Stimulated activated CD4-positive, alpha-beta T cell treated with anti-CD3 and anti-CD28 coated beads, Interleukin-4, amount 100 ng/mL, for 4 hours (primary cell): ENCODE measurements at places on chromosomes 2 and 18.

- no peak for DNase-seq
These were observed 8.5 kb upstream of the LYPD1 start for GRCh38 chr2:132678483-132678882.

DNA sequence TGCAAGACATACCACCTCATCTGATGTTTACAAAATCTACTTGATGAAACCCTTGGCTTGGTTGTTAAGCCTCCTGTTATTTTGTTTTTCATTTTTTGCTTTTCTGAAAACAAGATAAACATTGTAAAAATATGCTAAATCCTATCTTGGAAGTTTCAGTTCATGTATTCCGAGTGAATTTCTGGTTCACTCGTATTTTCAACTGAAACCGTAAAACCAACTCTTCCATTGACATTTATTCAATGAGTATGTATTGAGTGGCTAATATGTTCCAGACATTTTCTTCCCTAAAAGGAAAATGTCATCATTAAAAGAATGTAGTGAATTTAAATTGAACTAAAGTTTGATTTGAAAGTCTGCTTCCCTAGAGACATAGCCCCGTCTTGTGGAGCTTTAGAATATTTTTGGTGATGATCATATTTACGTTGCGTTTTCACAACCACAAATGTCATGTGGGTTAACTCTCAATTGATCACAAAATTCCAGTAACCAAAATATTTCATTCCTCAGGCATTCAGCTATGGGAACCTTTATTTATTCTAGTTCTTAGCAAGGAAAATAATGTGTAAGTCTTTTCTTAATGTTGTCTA, 204.2 kb downstream of the MBD2 start:
- no peak for DNase-seq

- DNase-seq, result no peak
These were observed 764.6 kb upstream of the PKDCC start for GRCh38 chr2:41283079-41283775.

GRCh38 chr2:127085317-127085681, 21.7 kb downstream of the BIN1 start:
- peak; percentile 49 for DNase-seq

DNA sequence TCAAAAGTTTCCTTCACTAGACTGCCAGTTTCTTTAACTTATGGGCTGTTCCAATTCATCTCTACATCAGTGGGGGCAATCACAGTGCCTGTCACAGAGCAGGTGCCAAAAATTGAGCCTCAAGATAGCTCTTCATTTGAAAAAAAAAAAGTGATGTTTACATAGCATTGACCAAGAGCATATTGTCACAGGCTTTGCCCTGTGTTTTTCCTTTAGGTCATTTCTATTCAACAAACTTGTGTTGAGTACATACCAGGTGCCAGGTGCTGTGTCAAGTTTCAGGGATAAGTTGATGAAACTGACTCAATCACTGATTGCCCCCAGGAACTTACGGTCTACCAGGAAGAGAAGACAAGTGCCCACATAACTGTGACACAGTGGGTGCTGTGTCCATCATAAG, 22.2 kb upstream of the NT5C1B start:
- no peak for DNase-seq

DNA sequence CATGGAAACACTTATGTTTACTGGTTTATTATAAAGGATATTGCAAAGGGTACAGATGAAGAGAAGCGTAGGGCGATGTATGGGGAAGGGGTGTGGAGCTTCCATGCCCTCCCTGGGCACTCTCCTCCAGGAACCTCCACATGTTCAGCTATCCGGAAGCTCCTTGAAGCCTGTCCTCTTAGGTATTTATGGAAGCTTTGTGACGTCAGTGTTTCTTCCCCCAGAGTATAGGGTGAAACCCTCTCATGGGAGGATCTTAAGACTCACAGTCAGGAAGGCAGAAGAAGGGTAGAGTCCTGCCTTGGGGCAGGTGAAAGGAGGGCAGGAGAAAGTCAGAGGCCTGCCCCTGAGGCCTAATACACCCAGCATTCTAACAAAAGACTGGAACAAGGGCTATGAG, 61.3 kb upstream of the CREB1 start:
- DNase-seq, result no peak

GRCh38 chr2:63488118-63488713, 100.1 kb downstream of the WDPCP start:
- no peak for DNase-seq

- DNase-seq, result no peak
These were observed 2.0 kb upstream of the GAL3ST2 start for GRCh38 chr2:241774419-241775222.

- no peak for DNase-seq
These were observed 28.8 kb upstream of the ODC1 start for GRCh38 chr2:10476723-10477442.

GRCh38 chr2:14634489-14635390, 2.2 kb downstream of the LRATD1 start:
- DNase-seq, result no peak

DNA sequence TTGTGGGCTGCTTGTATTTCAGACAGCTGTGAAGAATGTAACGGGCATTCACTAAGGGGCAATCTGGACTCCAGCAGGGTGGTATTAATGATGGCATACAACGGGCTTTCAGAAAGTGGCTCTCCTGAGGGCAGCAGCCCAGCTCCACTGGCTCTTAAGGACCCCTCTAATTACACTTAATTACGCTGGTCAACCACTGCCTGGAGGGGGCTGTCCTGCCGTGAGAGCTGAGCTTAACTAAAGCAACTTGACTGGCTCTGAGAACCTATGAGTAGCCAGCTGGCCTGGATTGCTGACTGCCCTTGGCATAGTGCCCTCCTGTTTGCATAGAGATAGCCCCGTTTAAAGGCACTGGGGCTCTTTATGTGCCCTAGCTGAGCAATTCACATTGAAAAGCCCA, 3.8 kb downstream of the LIPG start:
- DNase-seq, result no peak

GRCh38 chr2:70706026-70706795, 61.8 kb downstream of the ADD2 start:
- DNase-seq, result no peak

GRCh38 chr2:156864325-156864724, 393.2 kb upstream of the GALNT5 start:
- no peak for DNase-seq

- DNase-seq, result no peak
These were observed 222.5 kb upstream of the SESTD1 start for GRCh38 chr2:179487010-179487731.

DNA sequence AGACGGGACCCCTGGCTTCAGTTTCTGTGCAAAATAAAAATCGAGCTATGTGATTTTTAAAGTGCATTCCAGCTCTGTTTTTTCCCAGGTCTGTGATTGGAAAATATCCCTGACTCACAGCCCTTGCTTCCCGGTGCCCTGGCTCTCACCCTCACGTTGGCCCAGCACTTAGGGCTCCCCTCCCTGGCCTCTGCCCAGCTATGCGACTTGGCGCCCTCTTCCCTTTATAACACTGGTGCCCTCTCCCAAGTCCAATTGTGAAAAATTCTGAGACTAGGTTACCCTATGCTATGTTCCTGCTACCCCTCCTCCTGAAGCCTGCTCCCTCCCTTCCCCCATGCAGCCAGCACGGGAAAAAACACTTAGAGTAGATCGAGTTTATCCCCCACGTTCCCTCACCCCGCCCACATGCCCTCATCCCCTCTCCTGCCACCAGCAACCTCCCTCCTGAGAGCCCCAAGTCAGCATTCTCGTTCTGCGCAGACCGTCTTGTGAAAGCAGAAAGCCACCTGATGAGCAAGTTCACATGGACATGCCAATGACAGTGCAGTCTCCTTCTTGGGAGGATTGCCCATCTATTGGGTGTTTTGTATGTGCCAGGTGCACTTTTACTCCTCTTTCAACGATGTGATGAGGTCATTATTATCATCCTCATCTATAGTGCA, 228.8 kb downstream of the VAPA start:
- DNase-seq, result no peak

DNA sequence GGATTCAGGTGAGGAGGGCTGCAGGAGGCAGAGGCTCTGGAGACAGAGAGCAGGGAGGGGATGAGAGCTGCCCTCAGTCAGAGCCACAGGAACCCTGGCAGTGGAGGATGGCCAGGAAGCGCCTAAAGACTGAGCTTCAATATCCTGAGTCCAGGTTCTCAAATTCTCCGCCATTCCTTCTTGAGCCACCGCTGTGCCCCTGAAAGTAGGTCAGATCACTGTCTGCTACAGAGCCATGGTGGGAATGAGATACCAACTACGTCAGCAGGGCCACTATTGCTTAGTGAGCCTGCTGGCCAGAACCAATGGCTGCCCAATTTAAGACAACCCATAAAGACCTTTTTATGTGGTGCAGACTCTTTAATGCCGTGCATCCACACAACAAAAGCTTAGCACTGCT, 155.5 kb downstream of the CTIF start:
- DNase-seq, result no peak

GRCh38 chr18:3213300-3214059, 6.3 kb downstream of the MYOM1 start:
- DNase-seq, result no peak

DNA sequence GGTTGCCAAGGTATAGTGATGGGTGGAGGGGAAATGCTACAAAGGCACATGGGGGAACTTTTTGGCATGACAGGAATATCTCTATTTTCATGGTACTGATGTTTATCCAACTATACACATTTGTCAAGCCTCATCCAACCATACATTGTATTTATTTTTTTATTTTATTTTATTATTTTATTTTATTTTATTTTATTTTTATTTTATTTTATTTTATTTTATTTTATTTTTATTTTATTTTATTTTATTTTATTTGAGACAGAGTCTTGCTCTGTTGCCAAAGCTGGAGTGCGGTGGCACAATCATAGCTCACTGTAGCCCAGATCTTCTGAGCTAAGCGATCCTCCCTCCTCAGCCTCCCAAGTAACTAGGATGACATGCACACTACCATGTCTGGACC, 219.1 kb downstream of the ZRANB3 start:
- no peak for DNase-seq

- DNase-seq, result no peak
These were observed 29.0 kb upstream of the PTPN4 start for GRCh38 chr2:119730671-119731177.

GRCh38 chr2:191266201-191266600, 21.0 kb downstream of the MYO1B start:
- DNase-seq, result no peak

GRCh38 chr18:76378526-76379215, 116.4 kb downstream of the ZNF516 start:
- no peak for DNase-seq

GRCh38 chr18:59699750-59700534, 2.7 kb upstream of the CCBE1 start:
- DNase-seq, result no peak
